ENCODE measurements at places on chromosomes 3 and 15. TPM values are rescaled to one million over a fixed set of nuclear protein-coding genes. Genes with fewer than 3 reads are reported as not detected.

The GPR62 gene
- total RNA-seq = not detected

The SLC28A2 gene
- total RNA-seq = not detected

GRCh38 chr15:48002767-48003166 lies 118.0 kb upstream of the SLC24A5 start:
- DNase-seq = no peak

GRCh38 chr15:50049871-50050270 lies 69.2 kb downstream of the ATP8B4 start:
- no peak for DNase-seq

The PDCD6IP gene
- 156 TPM for total RNA-seq

DNA sequence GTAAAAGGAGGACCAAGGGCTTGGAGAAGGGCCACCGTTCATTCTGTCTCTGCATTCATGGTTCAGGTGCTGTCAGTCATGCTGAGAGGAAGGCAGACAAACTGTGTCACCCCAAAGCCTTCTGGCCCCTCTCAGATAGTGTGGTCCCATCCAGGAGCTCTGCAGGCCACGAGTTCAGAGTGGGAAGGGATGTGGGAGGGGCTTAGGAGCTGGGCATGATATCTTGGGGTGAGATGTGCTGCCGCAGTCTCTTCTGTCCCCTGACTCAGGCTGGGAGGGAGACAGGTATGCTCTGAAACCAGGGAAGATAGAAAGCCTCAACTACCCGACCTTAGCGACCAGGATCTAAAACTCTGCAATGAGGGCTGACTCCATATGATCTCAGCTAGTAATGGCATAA lies 19.6 kb upstream of the MYO1E start:
- no peak for DNase-seq

The APOD gene
- not detected for total RNA-seq

The ZDHHC23 gene
- 3.3 TPM for total RNA-seq

The ZNF639 gene
- total RNA-seq = 39.0 TPM

DNA sequence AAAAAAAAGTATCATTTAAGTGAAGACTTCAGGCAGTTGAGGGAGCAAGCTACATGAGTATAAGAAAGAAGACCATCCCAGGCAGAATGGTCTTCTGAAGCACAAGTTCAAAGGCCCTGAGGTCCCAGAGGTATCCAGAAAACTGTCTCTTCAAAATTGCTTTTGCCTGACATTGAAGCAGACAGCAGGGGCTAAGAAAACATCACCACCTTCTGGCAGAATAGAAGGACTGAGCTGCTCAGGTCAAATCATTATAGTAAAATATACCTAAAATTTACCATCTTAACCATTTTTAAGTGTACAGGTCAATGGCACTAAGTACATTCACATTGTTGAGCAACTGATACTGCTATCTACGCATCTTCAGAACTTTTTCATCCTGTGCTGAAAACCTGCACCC lies 16.4 kb downstream of the GPR160 start:
- no peak for DNase-seq

- DNase-seq = peak; percentile 71
Observed at GRCh38 chr3:187025656-187026316, 95.5 kb downstream of the ST6GAL1 start.

The KLHL24 gene
- total RNA-seq = 5.8 TPM

GRCh38 chr3:169750665-169751064 lies 14.2 kb downstream of the TERC start:
- DNase-seq = no peak

The ITGA11 gene
- 0.13 TPM for total RNA-seq

DNA sequence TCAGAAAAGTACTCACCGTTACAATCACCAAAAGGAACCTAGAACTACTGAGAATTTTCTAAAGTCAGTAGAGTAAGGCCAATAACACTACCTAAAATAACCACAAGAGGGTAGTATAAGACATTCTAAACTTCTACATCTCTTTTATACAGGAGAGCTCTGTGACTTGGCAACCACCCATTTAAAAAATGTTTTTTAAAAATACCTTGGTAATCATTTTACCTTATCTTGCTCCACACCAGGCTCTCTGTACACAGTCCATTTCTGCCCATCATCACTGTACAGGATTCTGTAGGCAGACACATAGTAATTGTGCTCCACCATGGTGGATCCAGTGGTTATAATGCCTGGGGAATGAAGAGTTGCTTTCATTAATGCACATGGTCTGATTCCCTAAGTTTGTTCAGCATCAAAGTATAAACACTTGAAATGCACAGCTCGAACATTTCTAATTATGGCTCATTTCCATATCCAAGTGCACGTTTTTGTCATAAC lies 54.5 kb downstream of the ST3GAL6 start:
- DNase-seq = no peak

The FOXL2 gene
- not detected for total RNA-seq

DNA sequence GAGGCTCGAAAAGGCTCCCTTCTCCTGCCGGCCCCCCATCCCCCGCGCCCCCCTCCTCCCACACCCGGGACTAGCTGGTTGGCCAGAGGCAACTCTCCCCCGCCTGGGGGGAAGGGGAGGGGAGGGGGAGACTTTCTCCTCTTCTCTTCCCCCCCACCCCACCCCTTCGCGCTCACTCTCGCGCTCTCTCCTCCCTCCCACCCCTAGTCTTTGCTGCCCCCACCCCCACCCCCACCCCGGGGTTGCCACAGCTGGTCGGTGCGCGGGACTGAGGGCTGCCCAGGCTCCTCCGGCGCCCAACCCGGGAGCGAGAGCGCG lies 710 bp downstream of the MECOM start:
- no peak for DNase-seq

The FOXL2NB gene
- not detected for total RNA-seq

The IL17RD gene
- total RNA-seq = 0.05 TPM

DNA sequence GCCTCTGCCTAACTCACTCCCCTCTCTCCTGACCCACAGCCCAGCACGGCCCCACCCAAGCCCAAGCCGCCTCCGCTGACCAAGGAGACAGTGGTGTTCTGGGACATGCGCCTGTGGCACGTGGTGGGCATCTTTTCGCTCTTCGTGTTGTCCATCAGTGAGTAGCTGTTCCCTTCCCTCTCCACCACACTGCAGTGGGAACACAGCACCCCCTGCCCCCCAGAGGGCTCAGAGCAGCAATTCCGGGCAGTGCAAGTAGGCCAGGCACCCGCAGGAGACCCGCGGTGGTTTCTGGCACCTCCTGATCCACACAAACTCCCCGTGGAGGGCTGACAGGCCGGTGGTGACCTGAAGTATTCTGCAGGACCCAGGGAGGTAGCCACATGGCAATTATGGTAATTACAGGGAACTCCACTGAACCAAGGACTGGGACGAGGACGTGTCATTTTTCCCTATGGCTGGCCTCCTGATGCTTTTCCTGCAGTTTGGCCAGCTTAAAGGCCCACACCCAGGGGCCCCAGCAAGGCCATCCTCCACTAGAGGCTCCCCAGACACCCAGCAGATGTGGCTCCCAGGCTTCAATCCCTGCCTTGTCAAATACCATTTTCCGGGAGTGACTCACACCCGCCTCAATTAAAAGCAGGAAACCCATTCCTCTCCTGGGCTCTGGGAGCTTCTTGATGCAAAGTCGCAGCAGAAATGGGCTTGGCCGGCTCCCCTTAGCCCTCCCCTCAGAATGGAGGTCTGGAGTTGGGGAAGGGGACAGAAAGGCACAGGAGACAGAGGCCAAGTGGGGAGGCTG lies 4.8 kb downstream of the TMIE start:
- no peak for DNase-seq

The SNX22 gene
- total RNA-seq = 23.2 TPM

DNA sequence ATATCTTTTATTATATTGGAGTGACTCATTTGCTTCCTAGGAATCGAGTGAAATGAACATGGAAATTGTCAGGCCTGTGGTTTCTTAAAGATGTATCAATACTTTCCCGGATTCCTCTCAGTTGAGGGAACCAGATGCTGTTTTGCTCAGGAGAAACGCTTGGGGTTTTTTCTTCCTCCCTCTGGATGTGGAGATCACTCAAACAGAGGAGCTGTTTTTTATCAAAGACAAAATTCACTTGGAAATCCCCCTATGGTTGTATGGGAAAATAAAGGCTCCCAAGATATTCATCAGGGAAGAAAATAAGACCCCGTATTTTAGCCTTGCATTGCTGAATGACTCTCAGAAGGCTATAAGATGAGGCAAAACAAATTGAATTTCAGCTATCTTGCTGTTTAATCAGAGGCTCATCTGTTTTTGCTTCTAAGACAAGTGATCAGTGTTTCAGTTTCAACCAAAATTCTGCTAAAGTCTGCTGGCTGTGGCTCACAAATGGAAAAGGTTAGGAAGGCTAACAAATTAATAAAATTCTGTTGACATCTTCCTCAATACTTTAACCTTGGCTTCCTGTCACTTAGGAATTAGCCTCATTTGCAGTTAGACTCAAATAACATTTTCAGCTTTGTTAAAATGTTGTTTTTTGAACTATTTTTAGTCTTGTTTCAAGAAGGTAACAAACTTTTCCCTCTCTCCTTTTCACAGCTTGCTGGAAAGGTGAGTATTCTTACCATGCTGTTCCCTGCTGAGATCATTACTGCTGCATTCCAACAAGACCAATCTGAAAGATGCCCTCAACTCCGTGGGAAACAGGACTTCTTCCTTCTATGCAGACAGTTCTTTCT lies 83.6 kb downstream of the COL6A5 start:
- DNase-seq = no peak

The DNAH1 gene
- total RNA-seq = 5.7 TPM

DNA sequence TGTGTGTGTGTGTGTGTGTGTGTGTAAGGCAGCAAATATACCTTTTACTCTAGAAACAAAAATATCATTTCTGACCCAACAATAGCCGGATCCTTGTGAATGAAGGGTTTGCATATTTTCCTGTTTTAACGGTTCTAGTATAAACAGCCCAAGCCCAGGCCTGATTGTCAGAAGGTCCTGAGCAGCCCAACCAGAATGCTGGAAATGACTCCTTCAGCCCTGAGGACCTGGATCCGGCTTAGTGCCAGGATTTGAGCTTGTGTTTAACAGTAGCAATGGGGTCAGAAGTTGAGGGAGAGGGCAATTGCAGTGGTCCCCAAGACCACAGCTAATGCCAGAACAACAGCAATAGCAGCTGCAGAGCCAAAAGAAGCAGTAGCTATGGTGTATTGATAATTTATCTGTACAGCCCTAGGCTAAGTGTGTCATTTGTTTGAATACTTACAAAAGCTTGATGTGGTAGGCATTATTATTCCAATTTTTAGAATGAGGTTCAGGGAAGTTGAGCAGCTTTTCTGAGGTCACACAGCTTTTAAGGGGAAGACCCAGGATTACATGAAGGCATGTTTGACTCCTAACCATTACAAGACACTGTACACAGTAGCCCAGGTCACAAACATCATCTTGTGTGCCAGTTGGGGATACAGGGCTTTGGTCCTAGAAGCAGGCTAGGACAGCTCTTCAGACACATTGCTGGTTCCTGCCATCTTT lies 12.8 kb downstream of the FOXL2 start:
- no peak for DNase-seq

The CAND2 gene
- 1.6 TPM for total RNA-seq

The OCA2 gene
- not detected for total RNA-seq

DNA sequence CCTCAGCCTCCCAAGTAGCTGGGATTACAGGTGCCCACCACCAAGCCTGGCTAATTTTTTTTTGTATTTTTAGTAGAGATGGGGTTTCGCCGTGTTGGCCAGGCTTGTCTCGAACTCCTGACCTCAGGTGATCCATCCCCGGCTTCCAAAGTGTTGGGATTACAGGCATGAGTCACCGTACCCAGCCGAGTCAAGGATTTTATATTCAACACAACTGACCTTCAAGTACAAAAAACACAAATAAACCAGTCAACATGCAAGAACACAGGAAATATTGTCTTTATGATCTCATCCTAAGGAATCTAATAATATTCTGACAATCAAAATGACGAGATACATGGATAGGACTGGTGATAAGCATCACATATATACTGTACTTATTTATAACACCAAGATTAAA lies 37.9 kb downstream of the TJP1 start:
- no peak for DNase-seq

The SAMMSON gene
- not detected for total RNA-seq
